M059J (cell line): ENCODE measurements at places on chromosomes 2 and 18. TPM values are rescaled to one million over a fixed set of nuclear protein-coding genes. Genes with fewer than 3 reads are reported as not detected.

- no peak for DNase-seq
These were observed 481.1 kb downstream of the CBLN2 start for GRCh38 chr18:72063001-72063400.

DNA sequence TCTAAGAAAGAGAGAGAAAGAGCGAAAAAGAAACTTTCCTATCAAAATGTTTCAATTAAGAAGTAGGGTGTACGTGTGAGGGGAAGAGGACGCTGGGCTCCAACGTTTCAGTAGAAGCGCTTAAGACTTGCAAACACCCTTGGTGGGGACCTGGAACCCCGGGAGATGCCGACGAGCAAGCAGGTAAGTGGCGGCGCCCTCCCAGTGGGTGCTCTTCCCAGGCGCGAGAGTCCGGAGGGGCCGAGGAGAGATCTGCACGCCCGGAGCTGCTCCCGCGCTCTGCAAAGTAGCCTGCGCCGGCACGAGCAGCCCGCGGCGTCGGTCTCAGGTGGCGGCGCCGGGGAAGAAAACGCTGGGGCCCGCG is 678 bp upstream of the OTX1 start:
- peak; percentile 59 for DNase-seq

DNA sequence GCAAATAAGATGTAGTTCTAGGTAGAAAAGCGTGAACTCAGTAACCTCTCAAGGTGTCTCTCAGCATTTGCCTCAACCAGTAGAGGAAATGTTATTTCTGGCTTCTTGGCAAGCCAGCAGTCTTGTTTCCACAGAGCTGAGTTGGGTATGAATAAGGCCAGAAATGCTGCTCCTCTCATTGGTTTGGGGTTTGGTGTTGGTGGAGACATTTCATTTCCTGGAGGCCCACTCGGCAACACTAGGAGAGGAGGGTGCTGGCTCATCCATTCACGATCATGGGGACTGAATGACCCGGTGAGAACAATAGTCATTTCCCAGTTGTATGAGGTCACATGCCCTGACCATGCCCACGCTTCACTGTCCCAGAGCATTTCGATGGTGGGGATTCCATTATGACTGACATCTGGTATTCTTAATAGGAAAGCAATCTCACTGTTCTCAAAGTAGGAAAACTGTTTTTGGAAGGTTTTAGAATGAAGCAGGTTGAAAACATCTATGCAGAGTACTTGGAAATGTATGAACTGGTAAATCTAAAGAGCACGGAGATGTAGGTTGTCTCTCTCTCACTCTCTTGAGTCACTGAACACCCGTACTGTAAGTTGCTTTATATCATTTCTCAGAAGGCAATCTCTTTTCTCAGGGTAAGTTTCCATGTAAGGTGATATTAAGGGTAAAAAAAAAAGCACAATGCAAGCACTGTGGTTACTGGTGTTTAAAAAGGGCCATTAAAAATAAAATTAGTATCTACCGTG is 37.1 kb upstream of the CTLA4 start:
- no peak for DNase-seq

GRCh38 chr2:17637131-17637906 is 96.8 kb downstream of the VSNL1 start:
- DNase-seq = no peak

DNA sequence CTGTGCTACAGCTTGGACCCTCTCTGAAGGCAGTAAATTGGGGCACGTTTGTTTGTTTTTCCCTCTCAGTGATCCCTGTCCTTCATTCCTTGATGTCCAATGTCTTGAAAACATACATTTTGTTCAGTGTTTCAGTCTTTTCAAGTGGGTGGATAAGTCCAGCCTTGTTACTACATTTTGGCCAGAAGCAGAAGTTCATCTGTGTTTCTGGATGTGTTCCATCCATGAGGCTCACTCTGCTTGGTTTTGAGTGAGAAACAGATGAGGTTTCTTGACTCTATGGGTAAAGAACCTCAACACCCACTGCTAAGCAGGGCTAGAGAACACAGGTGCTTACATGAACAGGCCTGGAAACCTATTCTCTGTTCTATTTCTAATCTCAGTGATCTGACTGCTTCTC is 74.5 kb upstream of the RFX8 start:
- DNase-seq = no peak

DNA sequence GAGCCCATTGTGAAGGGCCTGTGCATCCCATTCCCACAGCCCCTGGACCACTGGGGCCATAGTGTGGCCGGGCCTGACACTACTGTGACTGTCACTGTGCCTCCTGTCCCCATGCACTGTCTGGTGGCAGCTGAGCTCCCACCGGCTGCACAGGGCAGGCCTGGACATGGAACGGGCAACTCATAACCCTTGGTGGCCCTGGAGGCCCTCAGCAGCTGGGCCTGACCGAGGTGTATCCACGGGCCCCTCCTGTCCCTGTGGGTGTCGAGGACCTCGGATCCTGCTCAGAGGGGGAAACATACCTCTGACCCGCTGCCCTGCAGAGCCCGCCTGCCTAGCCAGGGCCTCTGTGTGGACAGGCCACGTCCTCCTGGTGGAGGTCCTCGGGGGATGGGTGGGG is 7.8 kb upstream of the GAL3ST2 start:
- DNase-seq = no peak

DNA sequence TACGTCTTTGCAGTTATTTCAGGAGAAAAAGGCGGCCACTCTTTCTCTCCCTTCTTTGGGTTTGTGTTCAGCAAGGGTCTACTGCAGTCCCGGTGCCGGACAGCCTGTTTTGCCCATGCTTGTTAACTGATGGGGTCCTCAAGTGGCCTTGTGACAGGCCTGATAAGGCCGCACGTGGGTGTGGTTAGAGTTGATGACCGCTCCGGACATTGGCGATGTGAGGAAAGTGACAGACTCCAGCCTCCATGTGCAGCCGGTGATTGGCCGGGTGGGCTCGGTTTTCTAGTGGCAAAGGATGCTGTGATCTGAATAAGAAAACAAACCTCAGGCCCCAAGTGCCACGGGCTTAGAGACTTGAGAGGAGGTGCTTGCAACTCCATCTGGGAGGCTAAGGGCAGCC is 15.6 kb downstream of the HPCAL1 start:
- no peak for DNase-seq

DNA sequence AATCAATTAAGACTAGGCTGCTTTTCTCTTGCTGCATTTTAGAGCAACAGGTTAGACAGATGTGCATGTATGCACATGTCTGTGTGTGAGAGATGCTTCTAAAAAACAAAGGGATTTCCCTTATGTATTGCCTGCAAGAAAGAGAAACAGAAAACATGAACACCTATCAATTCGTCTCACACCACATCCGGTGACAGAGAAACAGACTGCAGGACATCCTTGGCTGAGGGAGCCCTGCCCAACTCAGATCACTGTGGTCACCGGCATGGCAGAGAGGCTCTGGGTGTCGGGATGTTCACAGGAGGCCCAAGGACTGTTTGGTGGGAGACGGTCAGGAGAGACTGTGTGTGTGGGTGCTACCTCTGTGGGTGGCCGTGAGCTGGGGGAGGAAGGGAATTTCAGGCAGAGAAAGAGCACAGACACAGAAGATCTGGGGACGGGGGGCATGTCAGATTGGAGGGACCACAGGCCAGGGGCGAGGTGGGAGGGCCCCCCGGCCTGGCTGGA is 24.9 kb downstream of the FHL2 start:
- no peak for DNase-seq

DNA sequence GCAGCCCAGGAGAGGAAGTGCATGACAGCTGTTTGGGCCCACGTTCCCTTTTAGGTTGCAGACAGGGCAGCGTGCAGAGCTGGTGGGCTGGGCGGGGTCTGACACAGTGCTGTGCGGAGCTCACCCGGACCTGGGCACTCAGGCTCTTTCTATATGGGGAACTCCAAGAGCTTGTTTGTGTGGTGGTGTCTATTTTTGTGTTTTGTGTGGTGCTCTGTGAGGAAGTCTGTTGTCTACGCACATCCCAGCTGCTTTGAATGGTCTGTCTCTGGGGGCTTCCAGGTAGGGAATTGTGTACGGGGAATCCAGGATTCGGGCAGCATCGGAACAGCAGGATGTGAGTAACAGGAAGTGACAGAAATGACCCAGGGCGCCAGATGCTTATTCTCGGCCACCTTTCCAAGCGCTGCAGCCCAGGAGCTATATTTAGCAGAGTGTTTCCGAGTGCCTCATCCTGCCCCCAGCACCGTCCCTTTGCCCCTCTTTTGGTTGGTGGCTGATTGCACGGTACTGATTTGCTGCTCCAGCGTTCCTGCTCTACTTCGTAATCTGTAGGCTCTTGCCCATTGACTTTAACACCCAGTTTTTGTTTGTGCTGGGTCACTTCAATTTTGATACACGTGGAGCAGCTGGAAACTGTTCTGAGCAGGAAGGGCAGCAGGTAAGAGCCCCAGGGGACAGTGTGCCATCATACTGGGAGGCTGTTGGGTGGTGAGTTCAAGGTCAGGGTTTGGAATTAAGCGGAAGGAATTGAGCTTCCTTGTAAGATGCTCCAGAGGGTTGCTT is 64.7 kb downstream of the DGKD start:
- peak; percentile 44 for DNase-seq

DNA sequence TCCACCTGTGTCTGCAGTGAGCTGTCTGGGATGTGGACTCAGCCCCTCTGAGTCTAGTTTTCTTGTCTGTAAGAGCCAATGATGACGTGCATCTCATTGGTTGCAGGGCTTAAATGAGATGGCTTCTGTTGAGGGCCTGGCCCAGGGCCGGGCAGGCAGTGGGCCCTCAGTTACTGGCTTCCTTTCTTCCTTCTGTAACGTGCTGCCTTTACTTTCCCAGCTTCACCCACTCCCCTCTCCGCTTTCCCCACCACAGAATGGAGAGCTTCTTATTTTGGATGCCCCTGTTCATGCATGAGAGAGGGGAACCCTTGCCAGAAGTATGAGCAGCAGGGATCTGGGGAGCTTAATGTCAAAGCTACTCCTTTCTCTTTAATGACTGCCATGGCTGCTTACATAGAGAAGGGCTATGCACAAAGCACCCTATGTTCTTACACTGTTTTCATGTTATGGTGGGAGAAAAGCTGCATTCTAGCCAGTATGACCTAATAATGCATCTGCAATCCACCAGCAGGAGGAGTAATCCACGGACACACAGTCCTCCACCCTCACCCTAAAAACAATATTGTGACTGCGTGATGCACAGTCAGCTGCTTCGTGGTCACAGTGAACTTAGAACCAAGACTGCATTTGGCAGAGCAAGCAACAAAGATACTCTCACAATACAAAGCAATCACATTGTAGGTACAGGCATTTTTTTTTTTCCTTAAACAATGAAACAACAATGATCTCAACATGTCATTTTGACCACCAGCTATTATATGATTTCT is 37.2 kb downstream of the CREG2 start:
- DNase-seq = peak; percentile 12

GRCh38 chr2:219661197-219661954 is 33.9 kb downstream of the SLC4A3 start:
- DNase-seq = no peak

GRCh38 chr2:199851501-199851810 is 464 bp upstream of the FTCDNL1 start:
- no peak for DNase-seq

GRCh38 chr2:45700407-45701013 is 49.0 kb downstream of the PRKCE start:
- no peak for DNase-seq

DNA sequence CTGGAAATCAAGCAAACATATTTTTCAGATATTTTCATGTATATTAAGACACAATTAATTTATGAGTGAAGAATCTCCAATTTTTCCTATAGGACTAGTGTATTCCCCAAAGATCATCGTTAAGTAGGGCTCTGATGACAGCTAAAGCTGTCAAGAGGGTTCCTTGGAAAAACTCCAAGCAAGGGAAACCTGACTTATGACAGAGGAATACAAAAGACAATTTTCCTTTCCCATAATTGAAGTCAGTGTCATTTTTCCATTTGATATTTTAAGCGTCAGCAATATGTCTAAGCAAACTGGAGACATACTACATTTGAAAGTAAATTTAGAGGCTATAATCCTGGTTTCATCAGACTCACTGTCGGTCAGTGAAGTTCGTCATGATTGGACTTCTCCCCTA is 36.1 kb downstream of the RIT2 start:
- DNase-seq = no peak

DNA sequence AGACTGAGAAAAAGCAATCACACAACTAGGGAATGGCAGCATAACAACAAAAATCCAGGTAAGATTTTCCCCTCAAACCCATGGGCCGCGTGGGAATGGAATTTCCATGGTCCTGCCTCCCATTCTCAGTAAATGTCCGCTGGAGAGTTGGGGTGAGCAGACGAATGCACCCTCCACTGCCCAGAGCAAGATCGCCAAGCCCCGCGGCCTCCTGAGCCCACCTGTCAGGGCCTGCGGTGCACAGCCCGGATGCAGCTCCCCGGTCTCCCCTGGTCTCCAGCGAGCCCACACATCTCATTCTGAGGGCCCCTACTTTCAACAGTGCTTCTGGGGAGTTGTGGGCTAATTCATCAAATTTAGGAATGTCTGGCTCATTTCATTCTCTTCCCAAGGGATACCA is 327.4 kb upstream of the HS6ST1 start:
- DNase-seq = no peak

- DNase-seq = no peak
These were observed 100.4 kb upstream of the REG3A start for GRCh38 chr2:79259959-79260358.

DNA sequence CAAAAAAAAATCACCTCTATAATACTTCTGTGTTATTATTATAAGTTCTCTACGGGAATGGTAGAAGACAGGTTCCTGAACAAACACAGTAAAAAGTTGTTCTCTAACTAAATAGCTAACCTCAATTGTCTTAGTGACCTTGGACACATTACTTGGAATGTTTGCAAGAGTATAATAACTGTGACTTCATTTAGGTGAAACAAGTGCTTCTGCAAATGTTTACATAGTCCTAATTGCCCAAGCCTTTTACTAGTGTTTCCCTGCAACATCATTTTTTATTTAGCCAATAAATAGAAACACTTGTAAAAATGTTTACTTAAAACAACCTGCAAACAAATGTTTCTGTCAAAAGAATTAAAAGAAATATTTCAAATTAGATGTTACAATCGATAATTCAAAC is 9.9 kb downstream of the PLEKHM3 start:
- DNase-seq = no peak

- peak; percentile 79 for DNase-seq
These were observed 57.0 kb downstream of the SH3RF3 start for GRCh38 chr2:109185821-109186570.

GRCh38 chr2:23268467-23269263 is 116.3 kb upstream of the KLHL29 start:
- DNase-seq = no peak

- DNase-seq = peak; percentile 13
These were observed 265.3 kb upstream of the PKDCC start for GRCh38 chr2:41782306-41783158.

DNA sequence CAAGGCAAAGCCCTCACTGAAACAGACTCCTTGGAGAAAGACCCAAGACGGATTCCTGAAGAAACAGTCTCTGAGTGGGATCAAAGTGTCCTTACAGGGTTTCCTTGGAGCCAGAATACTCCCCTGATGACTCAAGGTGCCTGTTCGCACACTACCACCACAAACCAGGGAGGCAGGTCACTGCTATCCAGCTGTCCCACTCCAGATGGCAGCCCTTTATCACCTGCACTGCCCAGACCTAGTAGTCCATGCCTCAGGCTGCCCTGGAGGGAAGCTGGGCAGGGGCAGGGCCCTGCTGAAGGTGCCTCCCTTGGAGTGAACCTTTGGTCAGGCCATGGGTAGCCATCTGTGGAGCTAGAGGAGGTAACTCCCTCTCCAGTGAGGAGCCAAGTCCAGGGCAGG is 34.1 kb downstream of the TRABD2A start:
- DNase-seq = peak; percentile 75

COL4A4 gene
- total RNA-seq = 0.22 and 0.89 TPM in 2 replicates

ASPRV1 gene
- total RNA-seq = 0.15 and 0.49 TPM in 2 replicates

GPC1 gene
- 12.6 and 26.9 TPM in 2 replicates for total RNA-seq

LIMS3 gene
- total RNA-seq = 0.17 and 2.3 TPM in 2 replicates

CYP27C1 gene
- total RNA-seq = 0.96 and 1.7 TPM in 2 replicates

RIT2 gene
- 0.37 and 0.79 TPM in 2 replicates for total RNA-seq

TMEFF2 gene
- total RNA-seq = 0.12 and 0.34 TPM in 2 replicates

ERICH2 gene
- total RNA-seq = not detected in 2 replicates

CHRND gene
- total RNA-seq = not detected in 2 replicates
